ENCODE measurements at places on chromosomes 6 and 20.

DNA sequence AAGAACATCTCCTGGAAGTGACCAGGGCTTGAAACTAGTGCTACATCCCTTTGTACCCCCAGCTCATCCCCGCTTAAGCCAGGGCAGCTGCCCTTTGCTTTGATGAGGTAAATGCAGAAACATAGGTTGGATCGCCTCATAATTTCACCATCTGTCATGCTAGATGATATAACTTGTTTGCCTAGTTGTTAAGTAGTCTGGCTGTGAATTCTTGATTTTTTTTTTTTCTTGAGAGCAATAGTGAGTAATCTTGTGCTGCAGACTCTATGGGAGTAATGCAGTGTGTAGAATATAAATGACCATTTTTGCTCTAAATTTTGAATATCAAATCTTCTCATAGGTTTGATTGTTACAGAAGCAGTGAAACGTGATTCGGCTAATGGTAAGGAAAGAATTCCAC lies 4.1 kb downstream of the TRDN start:
- H3K27ac ChIP-seq = no peak overlapping the region
- no peaks in the 10 kb centered on the region for H3K36me3 ChIP-seq
- no peaks in the 10 kb centered on the region for H3K4me1 ChIP-seq

DNA sequence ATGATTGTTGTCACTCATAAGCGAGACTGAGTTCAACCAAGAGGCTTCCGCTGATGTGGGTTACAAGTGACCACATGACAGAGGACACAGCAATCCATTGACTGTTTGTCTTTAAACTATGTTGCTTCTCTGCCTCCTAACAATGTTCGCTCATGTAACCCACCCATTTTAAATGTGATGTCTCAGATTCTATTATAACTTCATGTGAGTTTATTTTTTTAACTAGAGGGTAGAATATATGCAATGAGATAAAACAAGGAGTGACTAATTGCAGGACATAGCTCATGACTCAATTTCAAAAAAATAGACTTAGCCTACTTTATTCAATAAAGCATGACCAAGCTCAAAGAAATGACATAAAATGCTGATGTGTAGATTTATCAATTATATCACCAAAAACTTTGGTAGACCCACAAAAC lies 119.2 kb upstream of the SASH1 start:
- no peaks in the 10 kb centered on the region for H3K27me3 ChIP-seq
- no peaks in the 10 kb centered on the region for H3K4me1 ChIP-seq
- H3K27ac ChIP-seq = no peak overlapping the region
- DNase-seq = no peak
- no peak overlapping the region for H3K4me3 ChIP-seq

DNA sequence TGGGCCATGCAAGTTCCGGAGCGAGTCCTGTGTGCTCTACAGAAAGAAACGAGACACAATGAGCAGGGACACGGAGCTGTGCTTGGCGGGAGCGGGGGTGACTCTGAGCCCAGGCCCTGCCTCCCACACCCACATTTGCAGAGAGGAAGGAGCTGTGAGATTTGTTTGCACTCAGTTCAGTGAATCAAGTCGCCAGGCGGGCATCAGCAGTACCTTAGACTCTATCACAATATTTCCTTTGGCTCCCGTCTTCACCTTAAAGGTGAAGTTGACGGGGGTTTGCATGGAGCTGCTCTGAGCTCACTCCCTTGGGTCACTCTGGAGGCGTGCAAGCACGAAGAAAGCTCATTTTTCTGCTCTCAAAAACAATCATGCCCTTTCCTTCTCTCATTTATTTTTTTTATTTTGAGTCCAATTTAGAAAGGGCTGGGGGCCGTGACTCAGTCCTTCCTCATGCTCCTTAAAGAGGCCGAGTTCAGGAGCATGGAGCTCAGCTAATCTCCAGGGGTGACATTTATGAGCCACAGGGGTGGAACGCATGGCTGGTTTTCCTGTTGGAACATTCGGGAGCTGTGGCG lies 188.2 kb downstream of the NFATC2 start:
- H3K27me3 ChIP-seq = no peaks in the 10 kb centered on the region
- H3K4me1 ChIP-seq = no peaks in the 10 kb centered on the region
- H3K4me3 ChIP-seq = no peak overlapping the region
- no peak overlapping the region for H3K27ac ChIP-seq
- no peaks in the 10 kb centered on the region for H3K36me3 ChIP-seq
- no peak for DNase-seq

GRCh38 chr20:63680427-63680826 lies 16.0 kb upstream of the TNFRSF6B start:
- no peak overlapping the region for H3K27ac ChIP-seq
- H3K27me3 ChIP-seq = no peaks in the 10 kb centered on the region
- no peak overlapping the region for H3K4me3 ChIP-seq

- no peak overlapping the region for H3K27ac ChIP-seq
- H3K4me1 ChIP-seq = no peaks in the 10 kb centered on the region
- no peak overlapping the region for H3K4me3 ChIP-seq
Observed at GRCh38 chr6:135358251-135358821, 139.2 kb downstream of the AHI1 start.

DNA sequence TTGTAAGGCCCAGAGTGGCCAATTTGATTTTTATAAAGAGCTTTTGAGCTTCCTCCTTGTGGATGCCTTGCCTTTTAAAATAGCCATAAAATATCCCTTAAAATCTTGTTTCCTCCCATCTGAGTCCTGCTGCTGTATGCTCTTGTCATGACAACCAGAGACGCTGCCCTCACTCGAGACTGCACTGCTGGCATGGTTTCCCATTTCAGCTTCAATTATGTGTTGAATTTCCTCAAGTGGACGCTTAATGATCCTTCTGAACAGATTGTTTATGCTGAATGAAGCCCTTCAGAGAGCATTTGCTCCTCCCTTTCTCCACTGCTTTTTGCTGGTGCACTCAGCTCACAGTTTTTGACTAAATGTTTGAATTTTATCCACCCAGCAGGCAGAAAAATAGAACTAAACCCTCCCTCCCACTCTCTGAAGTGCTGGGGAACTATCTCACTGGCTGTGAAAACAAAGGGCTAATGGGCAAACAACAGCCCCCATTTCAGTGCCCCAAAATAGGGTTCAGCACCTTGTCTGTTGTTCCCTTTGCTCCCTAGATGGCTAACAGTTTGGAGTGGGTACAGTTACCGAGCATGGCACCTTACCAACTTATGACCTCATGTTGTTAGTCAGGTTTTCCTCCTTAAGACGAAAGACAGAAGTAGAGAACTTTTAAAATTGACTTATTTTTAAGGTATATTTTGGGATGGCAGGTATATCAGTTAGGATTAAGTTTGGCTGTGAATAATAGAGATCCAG lies 45.5 kb upstream of the RNF8 start:
- peaks cover 10% of the 10 kb centered on the region for H3K36me3 ChIP-seq
- no peak overlapping the region for H3K4me3 ChIP-seq
- H3K4me1 ChIP-seq = peaks cover 13% of the 10 kb centered on the region
- peak overlapping the region; percentile 67 for H3K27ac ChIP-seq

DNA sequence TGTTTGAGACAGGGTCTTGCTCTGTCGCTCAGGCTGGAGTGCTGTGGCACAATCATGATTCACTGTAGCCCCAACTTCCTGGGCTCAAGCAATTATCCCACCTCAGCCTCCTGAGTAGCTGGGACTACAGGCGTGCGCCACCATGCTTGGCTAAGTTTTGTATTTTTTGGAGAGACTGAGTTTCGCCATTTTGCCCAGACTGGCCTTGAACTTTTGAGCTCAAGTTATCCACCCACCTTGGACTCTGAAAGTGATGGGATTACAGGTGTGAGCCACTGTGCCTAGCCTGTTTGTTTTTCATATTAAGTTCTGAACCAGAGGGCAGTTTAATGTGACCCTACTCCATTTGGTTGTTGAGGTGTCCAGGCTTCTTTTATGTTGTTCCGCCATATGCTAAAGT lies 194.8 kb downstream of the PLCB1 start:
- H3K4me3 ChIP-seq = no peak overlapping the region
- peaks cover 63% of the 10 kb centered on the region for H3K4me1 ChIP-seq
- H3K36me3 ChIP-seq = no peaks in the 10 kb centered on the region
- no peaks in the 10 kb centered on the region for H3K27me3 ChIP-seq
- DNase-seq = no peak

- no peak overlapping the region for H3K27ac ChIP-seq
- DNase-seq = no peak
- H3K4me1 ChIP-seq = no peaks in the 10 kb centered on the region
- no peaks in the 10 kb centered on the region for H3K27me3 ChIP-seq
- H3K36me3 ChIP-seq = no peaks in the 10 kb centered on the region
Observed at GRCh38 chr6:109318328-109318876, 63.9 kb downstream of the CD164 start.

DNA sequence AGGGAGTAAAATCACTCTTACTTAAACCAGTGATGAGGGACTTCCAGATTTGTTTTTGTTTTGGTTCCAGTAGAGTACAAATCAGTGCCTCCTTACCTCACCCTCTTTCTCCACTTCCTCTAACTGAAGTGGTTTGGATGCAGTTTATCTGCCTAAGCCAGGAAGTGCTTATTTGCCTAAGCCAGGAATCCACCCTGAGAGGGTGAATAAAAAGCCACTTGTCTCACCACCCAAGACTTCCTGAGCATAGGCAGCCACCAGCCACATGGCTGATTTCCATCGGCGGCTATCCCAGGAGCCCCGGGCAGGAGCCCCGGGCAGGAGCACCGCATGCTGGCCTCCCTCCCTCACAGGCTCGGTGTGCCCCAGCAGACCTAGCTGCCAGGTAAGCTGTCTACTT lies 12.0 kb downstream of the LRP11 start:
- no peak for DNase-seq
- no peaks in the 10 kb centered on the region for H3K36me3 ChIP-seq
- H3K4me3 ChIP-seq = no peak overlapping the region
- H3K4me1 ChIP-seq = peaks cover 8% of the 10 kb centered on the region

DNA sequence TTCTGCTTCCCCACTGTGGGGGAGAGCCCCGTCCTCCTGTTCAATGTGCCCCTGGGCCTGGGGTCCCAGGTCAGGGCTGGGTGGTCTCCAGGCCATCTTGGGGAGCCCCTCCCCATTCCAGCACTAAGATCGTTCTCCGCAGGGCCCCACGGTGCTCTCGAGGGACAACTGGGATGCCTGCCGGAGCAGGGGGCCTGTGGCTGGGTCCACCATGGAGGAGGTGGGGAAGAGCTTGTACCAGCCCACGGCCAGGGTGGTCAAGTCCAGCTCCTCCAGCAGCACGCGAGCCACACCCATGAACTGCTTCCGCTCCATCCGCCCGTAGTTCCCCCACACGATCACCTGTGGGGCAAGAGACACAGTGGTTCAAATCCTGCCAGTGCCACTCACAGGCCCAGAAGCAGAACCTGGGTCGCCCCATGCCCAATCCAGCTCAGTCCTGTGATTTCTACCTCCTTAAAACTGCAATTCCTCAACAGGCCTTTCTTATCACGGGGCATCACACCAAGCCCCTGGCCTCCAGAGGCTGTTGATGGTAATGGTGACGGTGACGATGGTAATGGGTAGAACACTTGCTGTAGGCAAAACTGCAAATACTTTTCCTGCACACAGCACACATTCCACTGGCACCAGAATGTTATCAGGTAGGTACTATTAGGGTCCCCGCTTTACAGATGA lies 10.5 kb downstream of the KCNK15 start:
- no peak for DNase-seq
- no peak overlapping the region for H3K27ac ChIP-seq
- H3K27me3 ChIP-seq = peaks cover 44% of the 10 kb centered on the region
- no peak overlapping the region for H3K4me3 ChIP-seq
- H3K4me1 ChIP-seq = no peaks in the 10 kb centered on the region

GRCh38 chr6:137830511-137830911 lies 36.5 kb upstream of the TNFAIP3 start:
- H3K27me3 ChIP-seq = no peaks in the 10 kb centered on the region
- no peak overlapping the region for H3K4me3 ChIP-seq
- no peaks in the 10 kb centered on the region for H3K36me3 ChIP-seq
- no peak for DNase-seq
- no peak overlapping the region for H3K27ac ChIP-seq

DNA sequence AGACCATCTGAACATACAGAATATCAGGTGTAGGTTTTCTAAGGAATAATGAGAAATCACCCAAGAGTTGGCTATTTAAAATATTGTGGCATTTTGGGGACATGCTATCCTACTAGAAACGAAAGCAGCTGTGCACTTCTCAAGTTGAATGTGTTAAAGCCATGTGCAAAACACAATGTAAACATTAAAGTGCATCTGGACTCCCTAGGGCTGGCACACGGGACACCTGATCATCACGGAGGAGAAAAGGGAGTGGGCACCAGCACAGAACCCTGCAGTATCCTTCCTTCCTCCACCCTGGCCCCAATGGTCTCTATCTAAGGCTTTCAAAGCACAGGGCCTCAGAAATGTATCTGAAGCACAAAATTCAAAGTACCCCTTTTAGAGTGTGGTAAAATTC lies 94.3 kb downstream of the INSM1 start:
- H3K27ac ChIP-seq = no peak overlapping the region
- no peaks in the 10 kb centered on the region for H3K36me3 ChIP-seq
- no peak overlapping the region for H3K4me3 ChIP-seq
- no peaks in the 10 kb centered on the region for H3K27me3 ChIP-seq
- H3K4me1 ChIP-seq = no peaks in the 10 kb centered on the region
- no peak for DNase-seq

DNA sequence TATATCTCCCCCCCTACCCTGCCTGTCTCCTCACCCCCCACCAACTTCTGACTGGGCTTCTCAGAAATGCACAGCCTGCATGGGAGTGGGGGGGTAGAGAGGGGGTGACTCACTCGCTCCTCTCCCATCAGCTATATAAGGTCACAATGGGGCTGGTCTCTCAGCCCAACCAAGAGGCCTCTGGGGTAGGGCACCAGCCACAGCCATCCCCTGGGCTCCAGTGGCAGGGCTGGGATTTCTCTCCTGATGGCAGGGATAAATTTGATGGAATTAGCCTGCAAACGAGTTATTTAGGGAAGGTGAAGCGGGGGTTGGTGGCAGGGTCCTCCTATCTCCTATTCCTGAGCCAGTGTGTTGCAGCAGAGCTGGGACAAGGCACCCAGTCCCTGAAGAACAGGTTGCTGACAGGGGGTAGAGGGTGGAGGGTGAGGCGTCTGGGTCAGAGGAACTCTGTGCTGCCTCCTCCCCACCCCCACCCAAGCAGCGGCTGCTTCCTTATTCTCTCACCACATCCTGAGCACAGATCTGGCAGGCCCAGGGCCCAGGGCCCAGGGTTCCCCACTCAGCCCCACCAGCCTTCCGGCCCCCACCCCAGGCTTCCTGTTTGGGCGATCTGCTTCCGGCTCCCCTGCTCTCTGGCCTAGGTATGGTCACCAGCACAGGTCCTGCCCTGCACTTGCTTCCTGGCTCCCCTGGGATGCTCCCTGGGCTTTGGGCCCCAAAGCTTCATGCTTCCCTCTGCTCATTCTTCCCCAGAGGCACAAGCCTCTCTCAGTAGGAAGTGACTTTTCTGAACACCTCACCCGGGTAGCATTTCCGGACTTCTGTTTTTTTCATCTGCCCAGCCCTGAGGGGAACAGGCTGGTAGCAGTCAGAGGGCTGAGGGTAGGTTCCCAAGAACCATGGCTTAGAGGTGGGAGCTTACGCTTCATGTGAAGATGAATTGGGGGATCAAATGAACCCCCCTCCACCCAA lies 4.0 kb downstream of the PPP1R18 start:
- peak overlapping the region; percentile 95 for H3K27ac ChIP-seq
- DNase-seq = peak; percentile 94
- H3K4me1 ChIP-seq = peaks cover 83% of the 10 kb centered on the region
- H3K27me3 ChIP-seq = no peaks in the 10 kb centered on the region
- peaks cover 13% of the 10 kb centered on the region for H3K36me3 ChIP-seq

Data from esophagus muscularis mucosa (tissue), 4 donors.